Activated T-helper 9 cell treated with anti-CD3 and anti-CD28 coated beads, Interleukin-2, amount 50 U/mL, for 16 hours (primary cell): ENCODE measurements at places on chromosomes 13 and 19.

DNA sequence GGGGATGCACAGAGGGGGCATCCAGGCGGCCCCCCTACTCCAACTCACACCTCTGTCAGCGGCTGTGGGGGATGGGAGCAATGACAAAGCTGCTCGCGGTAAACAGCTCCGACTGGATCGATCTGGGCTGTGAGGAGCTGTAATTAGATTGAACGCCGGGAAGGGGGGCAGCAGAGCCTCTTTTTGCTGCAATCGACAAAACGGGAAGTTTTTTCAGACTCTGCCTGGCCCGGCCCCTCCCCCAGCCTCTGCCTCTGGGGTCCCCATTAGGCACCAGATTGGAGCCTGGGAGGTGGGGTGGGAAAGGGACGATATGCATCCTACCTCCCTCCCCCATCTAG lies 16.3 kb downstream of the ONECUT3 start:
- no peak for DNase-seq

DNA sequence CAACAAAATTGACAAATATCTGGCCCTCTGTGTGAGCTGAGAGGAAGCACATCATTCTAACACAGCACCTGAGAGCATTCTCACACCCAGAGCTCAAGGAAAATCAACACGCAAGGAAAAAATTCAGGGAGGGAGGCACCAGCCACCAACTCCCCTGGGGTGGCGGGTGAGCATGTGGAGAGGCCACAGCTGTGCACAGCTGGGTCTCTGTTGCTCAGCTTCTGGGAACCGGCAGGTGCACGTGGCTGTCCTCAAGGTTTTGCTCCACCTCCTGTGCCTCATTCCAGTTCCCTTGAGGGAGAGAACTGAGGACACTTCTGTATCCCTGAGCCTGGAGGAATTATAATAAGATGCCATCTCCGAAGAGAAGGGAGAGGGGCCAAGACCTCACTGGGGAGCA lies 134.0 kb downstream of the USP12 start:
- no peak for DNase-seq

DNA sequence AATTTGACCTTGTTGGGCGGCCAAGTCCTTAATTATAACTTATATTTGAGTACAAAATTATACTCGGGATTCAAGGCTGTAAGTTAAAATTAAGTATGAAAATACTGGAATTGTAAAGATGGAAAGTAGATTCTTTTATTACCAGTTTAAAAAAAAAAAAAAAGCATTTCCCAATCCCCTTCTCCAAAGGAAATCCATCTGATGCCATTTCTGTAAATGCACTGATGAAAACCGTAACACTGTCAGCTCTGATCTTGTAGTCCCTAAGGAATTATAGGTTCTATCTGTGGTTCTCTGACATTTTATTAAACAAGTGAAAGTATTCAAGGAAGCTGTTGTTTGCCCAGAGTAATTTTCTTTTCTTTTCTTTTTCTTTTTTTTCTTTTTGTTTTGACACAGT lies 41.6 kb upstream of the HNRNPA1L2 start:
- DNase-seq, result no peak

- DNase-seq, result no peak
These were observed 2.7 kb downstream of the PNMA8C start for GRCh38 chr19:46426035-46426505.

GRCh38 chr13:82305588-82305987 lies 1576.7 kb downstream of the SLITRK1 start:
- DNase-seq, result no peak
